ENCODE measurements at places on chromosomes 2 and 18.

DNA sequence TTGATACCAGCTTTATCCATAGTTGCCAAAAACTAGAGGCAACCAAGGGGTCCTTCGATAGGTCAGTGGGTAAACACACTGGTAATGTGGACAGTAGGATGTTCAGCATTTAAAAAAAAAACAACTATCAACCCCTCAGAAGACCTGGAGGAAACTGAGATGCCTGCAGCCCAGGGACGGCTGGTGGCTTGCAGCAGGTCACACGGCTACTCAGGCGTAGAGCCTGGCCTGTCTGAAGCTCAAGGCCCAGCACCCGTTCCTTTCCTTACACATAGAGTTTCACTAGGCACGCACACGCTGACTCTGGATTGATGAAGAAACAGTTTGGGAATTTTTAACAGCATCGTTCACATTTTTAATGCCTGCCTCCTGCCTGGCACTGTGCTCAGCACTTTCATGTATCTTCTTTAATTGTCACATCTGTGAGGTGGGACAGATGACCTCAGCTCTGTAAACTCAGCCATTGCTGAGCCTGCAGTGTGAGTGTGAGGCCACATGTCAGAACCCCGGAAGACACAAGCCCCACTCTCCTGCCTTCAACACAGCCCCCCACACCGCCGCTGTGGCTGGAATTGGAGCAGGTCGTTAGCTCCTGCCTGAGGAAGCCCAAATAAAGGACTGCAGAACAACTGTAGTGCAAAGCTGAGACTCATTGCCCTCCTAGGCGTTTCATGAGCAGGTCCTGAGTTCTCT, 40.7 kb downstream of the TRAPPC12 start:
- DNase-seq: no peak

DNA sequence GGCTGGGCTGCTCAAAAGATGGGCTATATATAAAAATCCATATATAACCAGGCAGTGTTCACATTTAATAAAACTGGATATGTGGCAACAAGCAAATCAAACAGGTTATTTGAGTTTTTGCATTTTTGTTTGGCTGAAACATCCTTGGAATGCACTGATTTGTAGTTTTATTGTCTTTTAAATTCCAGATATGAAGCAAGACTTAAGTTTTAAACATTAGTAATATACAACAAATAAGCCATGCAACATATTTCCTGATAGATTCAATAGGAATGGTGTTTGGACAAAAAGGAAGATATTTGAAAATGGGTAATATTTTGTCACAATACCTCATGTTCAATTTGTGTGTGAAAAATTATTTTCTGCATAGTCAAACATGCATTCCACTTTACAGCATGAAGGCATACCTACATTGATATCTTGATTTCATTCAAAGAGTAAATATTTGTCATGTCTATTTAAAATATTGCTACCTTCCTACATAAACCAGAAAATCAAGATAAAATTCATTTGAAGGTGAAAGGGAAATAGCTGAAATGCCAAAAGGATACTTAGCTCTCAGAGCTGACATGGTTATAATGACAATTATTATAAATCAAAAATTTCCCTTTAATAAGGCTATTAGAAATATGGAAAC, 132.3 kb upstream of the NETO1 start:
- no peak for DNase-seq

DNA sequence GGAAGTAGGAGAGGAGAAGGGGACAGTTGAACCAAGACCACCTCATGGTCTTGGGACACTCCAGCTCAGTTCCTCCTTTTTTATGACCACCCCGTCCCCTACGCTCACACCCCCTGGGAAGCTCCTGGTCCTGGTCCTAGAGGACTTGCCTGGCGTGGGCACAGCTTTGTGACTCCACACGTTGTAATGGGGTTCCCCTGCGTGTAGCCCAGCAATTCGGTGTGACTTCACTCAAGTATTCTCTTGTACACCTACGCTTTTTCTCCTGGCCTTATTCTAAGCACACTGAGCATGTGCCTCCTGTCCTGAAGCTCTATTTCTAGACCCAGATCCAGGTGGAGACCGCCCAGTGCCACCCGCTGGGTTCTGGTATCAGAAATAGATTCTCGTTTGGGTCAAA, 36.1 kb upstream of the B3GNT7 start:
- no peak for DNase-seq

GRCh38 chr2:84816426-84817026, 64.4 kb downstream of the TRABD2A start:
- DNase-seq: no peak

DNA sequence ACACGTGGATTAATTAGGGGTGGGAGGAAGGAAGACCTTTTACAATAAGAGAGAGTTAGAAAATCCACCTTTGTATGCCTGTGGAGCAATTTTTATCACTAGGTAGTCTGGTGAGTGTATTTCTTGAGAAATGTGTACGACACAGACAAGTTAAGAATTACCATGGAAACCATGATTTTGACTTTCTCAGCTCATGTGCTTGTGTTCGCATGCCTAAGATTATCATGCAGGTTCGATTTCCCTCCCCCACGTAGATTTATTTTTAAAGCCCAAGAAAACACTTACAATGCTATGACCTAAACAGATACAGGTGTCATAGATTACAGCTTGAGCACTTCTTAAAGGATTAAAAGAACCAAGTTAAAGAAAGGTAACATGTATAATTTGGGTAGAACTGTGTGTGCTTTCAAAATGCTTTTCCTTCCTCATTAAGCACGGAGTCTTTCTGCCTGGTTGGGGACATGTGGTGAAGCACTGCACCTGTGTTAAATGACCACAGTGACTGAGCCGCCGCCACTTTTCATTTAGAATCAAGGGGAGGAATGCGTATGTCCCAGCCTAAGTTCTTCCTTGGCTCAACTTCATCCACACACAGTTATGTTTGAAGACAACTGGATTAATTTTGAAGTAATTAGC, 16.6 kb downstream of the SERTAD2 start:
- DNase-seq: no peak

- DNase-seq: no peak
Measured at GRCh38 chr2:127580167-127581049, 44.9 kb downstream of the MYO7B start.

GRCh38 chr2:109368798-109369197, 239.8 kb downstream of the SH3RF3 start:
- DNase-seq: no peak

DNA sequence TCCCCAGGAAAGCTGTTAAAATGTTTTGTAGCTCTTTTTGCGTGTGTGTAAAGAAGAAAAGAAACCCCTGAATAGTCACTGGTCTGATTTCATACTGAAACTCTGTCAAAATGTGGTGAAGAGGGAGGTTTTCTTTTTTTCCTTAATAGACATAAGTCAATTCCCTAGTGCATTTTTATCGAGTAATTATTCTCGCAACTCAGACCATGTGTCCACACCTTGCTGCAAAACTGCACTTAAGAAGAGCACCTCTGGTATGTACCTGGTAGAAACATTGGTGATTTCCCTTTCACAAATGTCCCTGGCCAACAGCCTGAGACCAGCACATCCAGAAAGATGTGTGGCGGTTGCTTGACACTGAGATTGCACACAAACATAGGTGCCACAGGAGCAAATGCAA, 159.9 kb downstream of the ZNF521 start:
- no peak for DNase-seq

GRCh38 chr2:232488097-232488711, 570 bp upstream of the ECEL1 start:
- DNase-seq: no peak

All from cortex of kidney (tissue), 1 donor.